LHCN-M2 (cell line): ENCODE measurements at places on chromosomes 2 and 18.
A peak's percentile ranks its signal among the peaks of the same experiment; 100 is the strongest.

DNA sequence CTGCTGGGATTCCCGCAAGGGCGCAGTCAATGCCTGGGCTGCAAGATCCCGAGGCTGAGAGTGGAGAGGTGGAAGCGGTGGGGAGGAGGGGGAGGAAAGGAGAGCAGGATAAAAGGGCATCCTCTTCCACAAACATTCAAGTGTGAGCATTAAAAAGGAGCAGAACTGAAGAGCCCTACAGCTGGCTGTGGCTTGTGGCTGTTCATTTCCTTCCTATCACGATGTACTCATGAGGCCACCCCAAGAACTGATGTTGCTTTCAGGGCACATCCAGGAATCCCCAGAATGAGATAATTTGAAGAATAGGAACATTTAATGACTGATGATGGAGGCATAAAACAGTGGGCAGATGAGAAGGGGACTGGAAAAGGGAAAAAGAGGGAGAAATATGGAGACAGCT, 230.8 kb upstream of the SMIM21 start:
- no peak for DNase-seq

DNA sequence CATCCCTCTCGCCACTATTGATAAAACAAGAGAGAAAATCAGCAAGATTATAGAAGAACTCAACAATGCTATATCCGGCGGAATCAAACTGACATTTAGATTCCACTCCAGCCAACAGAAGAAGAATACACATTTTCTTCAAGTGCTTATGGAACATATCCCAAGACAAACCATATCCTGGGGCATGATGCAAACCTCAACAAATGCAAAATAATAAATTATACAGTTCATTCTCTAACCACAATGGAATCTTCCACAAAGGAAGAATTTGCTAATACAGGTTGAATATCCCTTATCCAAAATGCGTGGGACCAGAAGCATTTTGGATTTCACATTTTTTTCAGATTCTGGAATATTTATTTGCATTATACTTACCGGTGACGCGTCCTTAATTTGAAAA, 51.4 kb upstream of the YPEL5 start:
- no peak for DNase-seq

GRCh38 chr2:46299365-46300263, 2.4 kb downstream of the EPAS1 start:
- peak; percentile 29 for DNase-seq

DNA sequence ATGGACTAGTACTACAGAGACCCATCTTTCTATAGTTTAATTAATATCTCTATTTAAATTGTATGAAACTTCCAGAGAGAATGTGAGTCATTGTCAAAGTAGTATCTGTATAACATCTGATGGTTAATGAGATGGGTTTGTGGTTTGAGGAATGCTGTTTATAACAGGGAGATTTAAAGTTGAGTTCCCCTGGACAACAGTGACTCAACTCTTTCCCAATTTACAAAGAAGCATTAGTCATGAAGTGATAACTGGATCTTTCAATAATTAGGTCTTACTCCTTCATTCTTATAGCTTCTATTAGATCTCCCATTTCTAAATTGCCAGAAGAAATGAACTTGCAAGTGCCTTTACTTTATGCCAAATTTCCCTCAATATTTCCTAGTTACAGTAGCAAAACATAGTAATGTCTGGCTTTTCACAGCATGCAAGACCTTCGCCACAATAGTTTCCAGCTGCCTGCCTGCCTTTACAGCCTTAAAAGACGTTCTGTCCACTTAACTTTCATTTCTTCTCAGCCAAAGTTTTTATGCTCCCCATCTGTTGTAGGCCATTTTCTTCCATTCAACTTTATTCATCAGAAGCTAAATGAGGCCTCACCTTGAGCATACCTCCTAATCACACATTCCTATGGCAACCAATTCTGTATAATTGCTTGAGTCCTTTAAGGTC, 47.7 kb upstream of the WDR75 start:
- DNase-seq: peak; percentile 95

- peak; percentile 61 for DNase-seq
Measured at GRCh38 chr2:157302492-157303099, 23.0 kb downstream of the ERMN start.
